Fibroblast of skin of left quadriceps (primary cell): ENCODE measurements at places on chromosomes 1 and 21.

- no peak for DNase-seq
Measured at GRCh38 chr1:160629286-160630210, 17.3 kb downstream of the SLAMF1 start.

- DNase-seq, result no peak
Measured at GRCh38 chr1:182851825-182852224, 12.7 kb downstream of the DHX9 start.

- no peak for DNase-seq
Measured at GRCh38 chr1:5456090-5456811, 536.0 kb downstream of the NPHP4 start.

GRCh38 chr1:197272791-197273190 is 4.7 kb downstream of the CRB1 start:
- DNase-seq, result no peak

GRCh38 chr1:184953600-184954219 is 20.6 kb downstream of the NIBAN1 start:
- no peak for DNase-seq

- no peak for DNase-seq
Measured at GRCh38 chr1:228918335-228918734, 183.1 kb downstream of the RHOU start.

- peak; percentile 94 for DNase-seq
Measured at GRCh38 chr1:218496561-218496960, 151.4 kb downstream of the TGFB2 start.

- DNase-seq, result no peak
Measured at GRCh38 chr1:94504601-94505000, 37.0 kb downstream of the F3 start.

DNA sequence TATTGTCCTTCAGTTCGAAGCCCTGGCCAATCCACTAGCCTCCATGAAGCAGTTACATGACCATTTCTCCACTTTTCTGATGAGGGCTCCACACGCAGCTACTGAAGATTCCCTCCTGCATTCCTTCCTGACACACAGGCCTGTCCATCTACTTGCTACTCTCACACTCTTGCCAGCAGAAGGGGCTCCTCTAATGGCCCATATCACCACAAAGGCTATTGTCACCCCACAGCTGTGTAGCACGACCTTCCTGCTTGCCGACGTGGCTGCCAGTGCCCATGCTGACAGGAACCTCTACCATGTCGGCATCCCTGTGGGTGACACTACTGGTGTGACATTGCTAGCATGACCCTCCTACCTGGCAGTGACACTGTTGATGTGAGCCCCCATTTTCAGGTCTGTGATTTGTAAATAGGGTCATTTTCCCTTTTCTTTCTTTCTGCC is 1528.6 kb upstream of the TPTE start:
- no peak for DNase-seq

GRCh38 chr1:118983558-118984041 is 4.5 kb downstream of the TBX15 start:
- no peak for DNase-seq

DNA sequence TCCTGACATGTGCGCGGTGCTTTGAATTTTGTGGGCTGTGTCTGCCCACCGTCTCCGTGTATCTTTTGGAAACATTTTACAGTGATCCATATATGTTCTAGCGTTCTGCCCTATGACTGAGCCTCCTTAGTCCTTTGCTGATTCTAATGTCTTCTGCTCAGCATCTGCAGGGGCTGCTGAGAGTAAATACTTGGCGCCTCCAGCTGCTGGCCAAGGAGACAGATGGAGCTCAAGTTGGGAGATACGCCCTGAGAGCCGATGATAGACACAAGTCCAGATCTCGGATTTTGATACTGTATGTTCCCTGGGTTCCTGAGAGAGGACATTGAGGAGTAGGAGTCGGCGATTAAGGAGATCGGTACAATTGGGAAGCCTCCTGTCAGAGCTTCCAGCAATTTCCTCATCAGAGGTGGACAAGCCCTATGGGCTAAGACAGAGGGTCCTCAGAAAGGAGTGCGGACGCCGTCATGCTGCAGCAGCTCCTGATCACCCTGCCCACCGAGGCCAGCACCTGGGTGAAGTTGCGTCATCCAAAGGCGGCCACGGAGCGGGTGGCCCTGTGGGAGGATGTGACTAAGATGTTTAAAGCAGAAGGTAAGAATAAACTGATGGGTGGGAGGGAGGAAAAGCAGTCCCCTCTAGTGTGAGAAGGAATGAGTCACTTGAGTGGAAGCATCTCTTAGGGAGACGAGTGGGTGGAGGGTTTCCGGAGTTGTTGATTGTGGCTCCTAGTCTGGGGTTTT is 390 bp downstream of the ZFP69B start:
- DNase-seq, result peak; percentile 13

DNA sequence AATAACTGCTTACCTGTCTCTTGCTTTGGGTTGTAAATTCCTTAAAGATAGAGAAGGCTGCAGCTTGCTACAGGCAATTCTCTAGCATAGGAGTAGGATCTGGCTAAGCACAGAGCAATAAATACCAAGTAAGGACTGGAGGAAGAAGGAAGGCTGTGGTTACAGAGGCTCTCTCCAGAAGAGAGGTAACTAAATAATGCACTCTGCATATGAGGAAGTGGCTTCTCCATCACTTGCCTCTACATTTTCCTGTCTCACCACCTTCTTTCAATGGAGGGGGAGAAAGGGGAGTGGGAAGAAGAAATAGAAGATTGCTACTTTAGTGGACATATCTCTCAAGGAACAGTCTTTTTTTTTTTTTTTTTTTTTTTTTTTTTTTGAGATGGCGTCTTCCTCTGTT is 60.9 kb upstream of the LAX1 start:
- no peak for DNase-seq

DNA sequence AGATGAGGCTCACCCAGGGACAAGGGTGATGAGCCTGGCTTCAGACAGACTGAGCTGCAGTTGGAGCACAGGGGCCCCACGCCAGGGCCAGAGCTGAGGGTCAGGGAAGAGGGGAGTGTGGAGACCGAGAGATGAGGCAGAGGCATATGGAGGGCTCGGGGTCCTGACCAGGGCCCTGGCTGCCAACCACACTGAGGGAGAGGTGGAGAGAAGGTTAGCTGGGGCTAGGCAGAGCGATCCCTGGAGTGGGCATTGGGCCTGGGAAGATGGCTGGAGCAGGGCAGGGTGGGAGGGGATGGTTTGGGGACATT is 8.0 kb downstream of the PEAR1 start:
- no peak for DNase-seq

- DNase-seq, result no peak
Measured at GRCh38 chr21:37531431-37531932, 164.9 kb downstream of the DYRK1A start.

- DNase-seq, result no peak
Measured at GRCh38 chr1:22507587-22507986, 55.7 kb upstream of the EPHA8 start.

- DNase-seq, result no peak
Measured at GRCh38 chr1:28895896-28896608, 18.3 kb upstream of the EPB41 start.

GRCh38 chr1:224651188-224651587 is 35.1 kb downstream of the CNIH3 start:
- no peak for DNase-seq

DNA sequence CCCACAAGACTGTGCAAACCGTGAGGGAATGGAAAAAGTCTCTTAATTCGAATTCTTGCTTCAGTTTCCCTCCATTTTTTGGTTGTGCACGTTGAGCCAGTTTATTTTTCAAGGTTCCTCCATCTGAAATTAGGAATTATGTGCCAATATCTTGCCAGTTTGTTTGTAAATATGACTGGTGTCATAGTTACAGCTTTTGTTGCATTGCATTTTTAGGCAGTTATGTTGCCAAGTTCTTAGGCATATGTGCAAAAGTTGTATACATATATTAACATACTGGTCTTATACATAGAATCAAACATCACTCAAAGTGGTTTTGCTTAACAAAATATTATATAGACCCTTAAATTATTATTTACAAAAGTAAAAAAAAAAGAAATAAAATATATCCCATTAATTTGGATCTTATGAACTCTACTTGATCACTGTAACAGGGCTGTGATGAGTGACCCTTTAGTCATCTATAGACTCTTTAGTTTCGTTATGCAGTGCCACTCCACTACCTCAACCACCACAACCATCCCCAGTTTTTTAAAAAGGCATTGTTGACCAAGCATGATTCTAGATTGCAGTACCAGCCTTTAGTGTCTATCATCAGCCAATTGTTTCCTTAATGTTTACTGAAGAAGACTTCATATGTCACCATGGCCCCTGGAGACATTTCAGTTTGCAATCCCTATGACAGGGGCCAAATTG is 20.9 kb upstream of the DYNLT5 start:
- DNase-seq, result no peak

DNA sequence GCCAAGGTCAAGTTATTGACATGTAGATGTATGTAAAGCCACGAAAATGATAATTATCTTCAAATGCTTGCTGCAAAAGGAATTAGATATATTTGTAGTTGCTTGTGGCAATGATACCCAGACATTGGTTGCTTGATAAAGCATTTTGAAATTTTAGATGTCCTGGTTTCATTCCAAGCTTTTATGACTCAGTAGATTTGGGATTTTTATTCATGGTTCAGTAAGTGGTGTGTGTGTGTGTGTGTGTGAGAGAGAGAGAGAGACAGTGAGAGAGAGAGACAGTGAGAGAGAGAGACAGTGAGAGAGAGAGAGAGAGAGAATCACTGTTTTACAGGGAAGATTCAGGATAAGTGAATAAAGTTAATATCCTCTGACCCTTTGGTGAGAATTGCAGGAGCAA is 498.2 kb upstream of the C1orf87 start:
- peak; percentile 35 for DNase-seq

DNA sequence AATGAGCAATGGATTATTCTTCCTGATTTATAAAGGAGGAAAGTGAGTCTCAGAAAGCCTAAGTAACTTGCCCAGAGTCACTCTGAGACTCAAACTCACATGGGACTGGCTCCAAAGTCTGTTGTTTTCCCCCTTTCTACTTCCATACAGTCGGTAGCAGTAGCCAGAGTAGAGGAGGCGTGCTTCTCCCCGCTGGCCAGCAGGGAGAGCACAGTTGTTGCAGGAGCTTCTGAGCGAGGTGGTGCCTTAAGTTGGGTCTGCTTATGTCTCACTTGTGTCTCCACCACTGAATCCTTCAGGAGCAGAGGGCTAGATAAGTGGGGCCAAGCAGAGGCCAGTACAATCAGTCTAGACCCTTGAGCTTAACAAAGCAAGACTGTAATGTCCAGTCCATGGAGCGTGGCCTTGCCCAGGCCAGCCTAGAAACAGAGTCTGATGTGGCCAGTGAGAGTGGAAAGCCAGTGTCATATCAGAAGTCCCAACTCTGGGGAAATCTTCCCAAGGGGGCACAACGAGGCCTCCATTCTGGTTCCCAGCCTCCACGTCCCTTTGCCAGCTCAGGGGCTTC is 181.9 kb downstream of the ZSCAN20 start:
- no peak for DNase-seq

- no peak for DNase-seq
Measured at GRCh38 chr1:161910604-161911003, 113.1 kb downstream of the OLFML2B start.

- no peak for DNase-seq
Measured at GRCh38 chr1:9233241-9233941, 1.2 kb upstream of the H6PD start.

DNA sequence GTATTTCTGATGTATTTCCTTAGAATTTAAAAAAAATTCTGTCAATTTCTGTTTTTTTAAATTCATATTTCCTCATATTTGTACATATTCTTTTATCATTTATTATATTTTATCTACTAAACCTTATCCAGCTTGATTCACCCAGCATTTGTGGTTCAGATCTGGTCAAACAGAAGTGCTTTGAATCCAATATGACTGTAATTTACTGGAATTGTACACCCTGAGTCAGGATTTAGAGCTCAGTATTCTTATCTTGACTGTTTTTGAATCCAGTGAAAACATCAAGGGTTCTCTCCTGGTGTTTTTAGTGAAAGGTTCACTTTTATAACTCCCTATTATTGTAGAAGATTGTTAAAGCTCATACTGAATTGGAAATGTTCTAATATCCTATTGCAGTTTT is 1077.0 kb upstream of the NCAM2 start:
- DNase-seq, result no peak

DNA sequence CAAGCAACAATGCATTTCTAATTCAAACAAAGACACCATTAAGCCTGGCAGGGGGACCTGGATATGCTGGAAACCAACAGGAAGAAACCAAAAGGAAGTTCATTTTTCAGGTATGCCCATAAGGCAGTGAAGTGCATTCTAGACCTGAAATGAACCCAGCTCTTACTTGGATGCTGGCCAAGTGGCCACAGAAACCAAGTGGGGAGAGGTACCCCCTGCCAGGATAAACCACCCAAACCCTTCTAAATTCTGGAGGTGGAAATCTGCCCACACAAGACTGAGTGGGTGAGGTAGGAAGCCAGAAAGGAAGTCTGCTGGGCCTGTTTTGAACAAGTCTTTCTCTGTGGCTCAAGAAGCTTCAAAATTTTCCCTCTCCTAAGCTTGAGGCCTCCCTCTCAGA is 2.6 kb downstream of the CD5L start:
- DNase-seq, result no peak

DNA sequence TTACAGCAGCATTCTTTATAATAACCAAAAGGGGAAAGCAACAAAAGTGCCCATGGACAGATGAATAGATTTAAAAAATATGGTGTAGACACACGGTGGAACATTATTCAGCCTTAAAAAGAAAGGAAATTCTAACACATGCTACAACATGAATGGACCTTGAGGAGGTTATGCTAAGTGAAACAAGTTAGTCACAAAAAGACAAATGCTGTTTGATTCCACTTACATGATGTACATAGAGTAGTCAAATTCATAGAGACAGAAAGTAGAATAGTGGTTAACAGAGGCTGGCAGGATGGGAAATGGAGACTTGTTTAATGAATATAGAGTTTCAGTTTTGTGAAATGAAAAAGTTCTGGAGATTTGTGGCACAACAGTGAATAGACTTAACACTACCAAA is 151.4 kb downstream of the CYYR1 start:
- DNase-seq, result no peak

- no peak for DNase-seq
Measured at GRCh38 chr1:151142411-151143056, 3.9 kb downstream of the SEMA6C start.

DNA sequence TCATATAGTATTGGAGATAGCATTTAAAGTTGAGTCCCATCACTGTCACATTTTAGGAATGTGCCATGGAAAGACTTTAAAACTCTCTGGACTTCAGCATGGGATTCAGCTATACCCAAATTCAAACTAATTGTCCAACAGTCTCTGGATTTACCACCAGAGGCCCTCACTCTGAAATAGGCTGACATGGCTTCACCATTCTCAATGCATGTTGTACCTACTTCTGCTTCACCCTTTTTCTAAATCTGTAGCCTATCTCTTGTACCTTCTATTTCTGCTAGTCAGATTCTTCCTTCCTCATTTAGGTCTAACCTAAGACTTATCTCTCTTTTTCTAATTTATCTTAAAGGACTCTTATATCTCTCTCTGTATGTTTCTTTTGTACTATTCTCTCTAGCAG is 512.7 kb upstream of the ZRANB2 start:
- DNase-seq, result no peak

GRCh38 chr1:245128381-245129101 is 26.2 kb upstream of the KIF26B start:
- no peak for DNase-seq

GRCh38 chr1:234869182-234870019 is 259.2 kb downstream of the TOMM20 start:
- no peak for DNase-seq
